Activated CD8-positive, alpha-beta memory T cell treated with anti-CD3 and anti-CD28 coated beads for 4 hours (primary cell): ENCODE measurements at places on chromosomes 7 and 10.

- DNase-seq: no peak
Measured at GRCh38 chr7:78198756-78199155, 400.2 kb downstream of the PHTF2 start.

DNA sequence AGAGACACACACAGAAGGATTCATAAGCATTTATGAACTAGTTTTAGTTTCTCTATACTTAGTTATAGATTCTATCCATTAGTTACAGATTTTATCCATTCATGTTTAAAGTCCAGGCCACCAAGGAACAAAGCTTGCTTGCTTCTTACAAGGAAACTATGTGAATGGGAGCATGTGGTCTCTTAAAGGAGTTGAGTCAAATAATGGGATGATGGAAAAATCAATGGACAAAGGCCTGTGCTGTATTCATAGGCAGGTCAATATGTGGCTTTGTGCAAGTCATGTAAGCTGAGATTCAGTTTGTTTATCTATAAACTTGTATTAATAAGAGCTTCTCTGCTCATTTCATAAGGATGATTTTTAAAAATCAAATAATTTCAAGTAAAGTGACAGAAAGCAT is 172.8 kb upstream of the CDK1 start:
- no peak for DNase-seq

DNA sequence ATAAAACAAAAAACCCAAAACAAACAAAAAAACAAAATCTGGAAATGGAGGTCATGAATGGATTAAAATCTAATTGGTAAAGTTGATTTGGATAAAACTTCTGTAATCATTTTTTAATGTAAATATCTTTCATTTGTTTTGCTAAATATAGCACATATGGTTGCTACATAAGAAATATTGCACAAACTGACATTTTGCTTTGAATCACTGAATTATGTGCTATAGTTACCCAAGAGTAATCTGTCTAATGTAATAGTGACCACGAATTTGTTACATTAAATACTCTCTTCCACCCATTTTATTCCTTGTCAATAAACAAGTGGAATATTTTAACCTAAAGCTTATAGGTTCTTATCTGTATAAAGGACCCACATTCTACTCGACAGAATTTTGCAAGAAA is 6.2 kb downstream of the CFAP58 start:
- DNase-seq: no peak

DNA sequence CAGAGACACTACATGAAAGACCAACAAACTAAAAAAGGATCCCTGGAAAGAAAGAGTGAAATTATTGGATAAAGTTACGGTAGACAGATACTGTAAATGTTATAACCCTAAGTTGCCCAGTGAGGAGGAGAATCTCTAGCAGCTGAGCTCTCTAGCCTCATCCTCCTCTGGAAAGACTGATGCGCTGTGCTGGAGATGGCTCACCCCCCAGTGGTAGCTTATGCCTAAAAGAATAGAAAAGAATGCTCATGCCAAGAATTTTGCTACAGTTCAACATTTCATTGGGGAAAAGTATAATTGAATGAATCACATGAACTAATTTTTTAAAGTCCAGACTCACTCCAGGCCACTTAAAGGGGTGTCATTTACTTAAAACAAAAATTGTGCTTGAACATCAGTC is 50.8 kb upstream of the RNF32 start:
- no peak for DNase-seq

GRCh38 chr10:107417446-107417845 is 252.9 kb upstream of the SORCS1 start:
- no peak for DNase-seq

GRCh38 chr10:103470761-103471653 is 8.0 kb downstream of the CALHM3 start:
- DNase-seq: peak; percentile 41

DNA sequence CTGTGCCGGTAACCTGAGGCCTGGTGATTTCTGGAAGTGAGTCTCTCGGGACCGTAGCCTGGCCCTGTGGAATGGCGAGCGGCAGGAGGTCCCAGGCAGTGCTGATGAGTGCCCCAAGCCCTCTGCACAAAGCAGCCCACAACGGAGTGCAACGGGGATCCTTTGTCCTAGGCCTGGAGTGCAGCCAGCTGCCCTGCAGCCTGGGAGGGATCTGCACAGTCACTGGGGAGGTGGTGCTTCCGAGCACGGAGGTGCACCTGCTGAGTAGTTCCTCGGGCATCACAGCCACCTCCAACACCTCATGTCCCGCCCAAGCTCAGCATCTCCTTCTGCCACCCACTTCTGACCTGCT is 162.8 kb upstream of the ZMIZ1 start:
- no peak for DNase-seq

DNA sequence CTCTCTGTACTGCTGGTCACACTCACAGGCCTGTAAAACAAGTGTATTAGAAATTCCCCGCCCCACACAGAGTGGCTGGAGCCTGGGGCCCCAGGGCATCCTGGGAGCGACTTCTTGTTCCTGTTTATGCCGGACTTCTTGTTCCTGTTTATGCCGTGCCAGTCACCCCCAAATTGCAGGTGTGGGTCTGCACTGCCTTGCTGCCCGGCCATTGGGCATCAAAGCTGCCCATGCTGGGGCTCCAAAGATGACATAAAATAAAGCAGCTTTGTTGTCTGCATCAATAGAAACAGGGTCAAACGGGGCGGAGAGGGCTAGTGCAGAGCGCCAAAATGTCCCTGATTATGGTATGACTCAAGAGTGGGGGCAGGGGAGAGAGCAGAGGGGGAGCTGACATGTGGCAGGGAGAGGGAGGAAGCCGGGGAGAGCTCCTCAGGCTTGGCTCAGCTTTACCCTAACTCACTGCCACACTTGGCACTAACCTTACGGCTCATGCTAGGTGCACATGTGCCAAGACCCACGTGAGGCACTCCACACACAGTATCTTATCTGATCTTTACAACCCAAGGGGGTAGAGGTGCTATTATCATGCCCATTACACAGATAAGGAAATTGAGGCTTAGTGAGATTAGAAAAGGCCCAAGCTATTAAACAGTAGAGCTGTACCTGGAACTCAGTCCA is 98.4 kb downstream of the PIP4K2A start:
- no peak for DNase-seq

GRCh38 chr10:121900443-121901174 is 27.2 kb downstream of the ATE1 start:
- no peak for DNase-seq

GRCh38 chr7:155248366-155248756 is 49.3 kb upstream of the INSIG1 start:
- DNase-seq: no peak

DNA sequence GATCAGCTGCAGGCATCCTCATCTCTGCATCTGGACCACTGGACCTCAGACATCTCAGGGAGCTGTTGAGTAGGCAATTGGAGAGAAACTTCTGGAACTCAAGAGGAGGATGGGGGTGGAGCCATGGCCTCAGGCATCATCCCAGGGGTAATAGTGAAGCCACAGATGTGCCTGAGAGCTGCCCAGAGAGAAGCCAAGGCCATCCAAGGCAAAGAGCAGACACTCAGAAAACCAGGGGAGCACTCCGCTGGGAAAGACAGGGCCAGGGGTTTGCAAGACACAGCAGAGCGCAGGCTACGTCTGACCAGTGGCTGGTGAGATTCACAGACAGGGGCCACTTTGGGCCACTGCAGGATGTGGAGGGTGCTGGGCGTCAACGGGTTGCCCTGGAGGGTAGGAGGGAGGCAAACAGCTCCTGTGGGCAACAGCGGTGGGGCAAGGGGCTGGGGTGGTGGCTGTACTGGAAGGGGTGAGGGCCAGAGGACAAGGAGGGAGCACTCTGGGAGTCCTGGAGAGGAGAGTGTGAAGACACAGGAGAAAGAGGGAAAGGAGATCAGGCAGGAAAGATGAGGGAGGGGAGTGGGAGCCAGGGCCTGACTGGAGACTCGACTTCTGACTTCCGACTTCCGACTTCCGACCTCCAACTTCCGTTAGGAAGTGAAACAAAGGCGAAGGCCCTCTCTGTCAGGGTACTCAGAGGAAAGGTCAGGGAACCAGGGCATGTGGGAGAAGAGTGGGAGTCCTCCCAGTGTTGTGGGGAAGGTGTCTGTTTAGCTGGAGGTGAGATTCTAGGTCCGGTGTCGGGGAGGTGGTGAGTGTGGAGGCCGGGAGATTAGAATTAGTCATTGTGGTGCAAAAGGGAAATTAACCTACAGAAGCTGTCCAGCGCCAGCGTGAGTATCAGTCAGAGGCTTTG is 69.7 kb upstream of the ANTXRL start:
- no peak for DNase-seq

DNA sequence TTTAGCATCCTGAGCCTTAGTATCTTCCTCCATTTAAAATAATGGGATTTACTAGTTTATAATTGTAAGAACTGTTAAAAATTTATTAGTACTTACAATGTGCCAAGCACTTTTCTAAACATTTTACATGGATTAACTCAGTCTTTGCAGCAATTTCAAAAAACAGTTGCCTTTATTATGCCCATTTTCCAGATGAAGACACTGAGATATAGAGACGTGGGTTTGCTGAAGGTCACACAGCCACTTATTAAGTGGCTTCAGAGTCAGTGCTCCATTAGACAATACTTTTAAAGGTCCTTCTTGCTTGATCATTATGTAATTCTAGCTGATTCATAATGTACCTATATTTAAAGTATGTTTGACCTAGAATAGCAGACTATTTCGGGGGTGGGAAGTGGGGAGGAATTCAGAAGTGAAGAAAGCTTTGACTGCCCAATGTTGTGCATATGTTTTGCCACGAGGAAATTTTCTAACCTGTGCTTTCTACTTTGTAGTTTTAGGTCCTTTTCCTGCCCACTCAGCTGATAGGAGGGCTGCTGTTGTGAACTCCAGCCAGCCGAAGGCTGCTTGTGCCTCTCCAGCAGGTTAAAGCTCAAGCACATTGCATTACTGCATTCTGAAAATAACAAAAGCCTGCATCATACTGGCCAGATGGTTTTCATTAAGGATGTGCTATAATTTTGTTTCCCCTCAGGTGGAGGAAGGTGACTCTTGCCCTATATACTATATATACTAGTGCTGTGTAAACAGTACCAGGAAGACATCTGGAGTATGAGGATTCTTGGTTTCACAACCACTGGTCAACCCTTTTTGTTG is 4.3 kb downstream of the PLEKHA8 start:
- no peak for DNase-seq

- no peak for DNase-seq
Measured at GRCh38 chr7:79664884-79665676, 211.6 kb upstream of the MAGI2 start.

DNA sequence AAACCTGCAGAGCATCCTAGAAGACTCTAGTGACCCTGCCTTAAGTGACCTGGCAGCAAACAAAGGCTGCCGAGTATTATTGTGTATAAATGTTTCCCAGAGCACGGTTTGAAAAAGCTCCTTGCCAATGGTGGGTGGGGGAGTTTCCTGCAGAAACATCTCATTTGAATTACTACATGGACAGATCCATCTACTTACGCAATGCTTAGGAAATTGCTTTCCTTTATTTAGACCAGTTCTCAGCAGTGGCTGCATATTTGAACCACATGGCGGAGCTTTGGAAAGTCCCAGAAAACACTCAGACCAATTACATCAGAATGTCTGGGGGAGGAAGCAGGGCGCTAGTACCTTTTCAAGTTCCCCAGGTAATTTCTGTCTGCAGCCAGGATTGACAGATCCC is 560.9 kb downstream of the SDK1 start:
- DNase-seq: no peak

- no peak for DNase-seq
Measured at GRCh38 chr7:40586197-40586596, 451.4 kb downstream of the SUGCT start.

GRCh38 chr7:34747867-34748727 is 90.1 kb downstream of the NPSR1 start:
- no peak for DNase-seq

GRCh38 chr10:18021725-18022480 is 70.2 kb downstream of the SLC39A12 start:
- DNase-seq: no peak

DNA sequence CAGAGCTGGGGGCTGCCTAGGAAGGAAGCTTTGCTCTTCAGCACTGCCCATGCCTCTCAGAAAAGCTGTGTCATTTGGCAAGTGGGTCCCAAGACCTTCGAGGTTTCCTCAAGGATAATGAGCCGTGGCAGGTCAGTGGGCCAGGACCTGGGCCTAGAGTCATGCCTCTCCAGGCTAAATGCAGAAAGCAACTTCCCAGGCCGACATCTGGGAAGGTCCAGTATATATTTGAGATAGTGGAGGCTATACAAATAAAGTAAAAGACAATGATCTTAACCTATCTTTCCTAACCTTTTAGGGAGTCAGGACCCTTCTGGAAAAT is 2.4 kb upstream of the HOXA10 start:
- no peak for DNase-seq

DNA sequence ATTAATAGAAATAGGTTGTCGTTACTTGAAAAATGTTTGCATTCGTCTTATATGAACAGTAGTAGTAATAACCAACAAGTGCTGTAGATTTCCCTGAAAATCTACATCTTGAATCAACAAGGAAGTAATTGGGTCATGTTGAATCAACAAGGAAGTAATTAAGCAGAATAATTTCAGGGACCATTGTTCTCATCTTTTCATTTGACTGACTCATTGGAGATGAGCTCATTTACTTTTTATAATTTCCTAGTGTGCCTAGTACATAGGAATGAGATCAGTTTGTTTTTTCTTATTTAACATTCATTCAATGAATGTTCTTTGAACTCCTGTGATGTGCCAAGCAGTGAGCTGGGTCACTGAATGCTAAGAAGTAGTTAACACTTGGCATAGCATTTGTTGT is 8.2 kb downstream of the CLDN12 start:
- DNase-seq: no peak

GRCh38 chr7:12358694-12359093 is 45.0 kb downstream of the VWDE start:
- no peak for DNase-seq

- DNase-seq: no peak
Measured at GRCh38 chr10:33187427-33187999, 147.0 kb downstream of the NRP1 start.

DNA sequence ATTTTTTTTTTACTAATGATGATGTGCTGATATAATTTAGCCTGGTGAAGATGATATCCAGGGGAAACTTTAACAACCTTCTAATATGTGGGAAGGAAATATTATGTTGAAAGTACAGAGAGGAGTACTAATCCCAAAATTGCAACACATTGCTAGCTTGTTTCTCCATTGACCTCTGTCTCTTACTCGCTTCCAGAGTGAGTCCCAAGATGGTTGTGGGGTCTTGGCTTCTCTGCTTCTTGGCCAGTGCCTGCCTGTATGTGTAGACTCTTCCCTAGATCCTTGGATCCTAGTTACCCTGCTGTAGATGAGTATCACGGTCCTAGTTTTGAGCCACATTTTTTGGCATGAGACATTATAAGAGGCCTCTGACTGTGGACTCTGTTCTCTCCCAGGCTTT is 17.5 kb downstream of the BMPER start:
- no peak for DNase-seq

- DNase-seq: no peak
Measured at GRCh38 chr10:58352956-58353610, 18.3 kb downstream of the UBE2D1 start.
